Ovary (tissue), 10 donors: ENCODE measurements at places on chromosomes 11 and 22. TPM values are rescaled to one million over a fixed set of nuclear protein-coding genes. Genes with fewer than 3 reads are reported as not detected.

DNA sequence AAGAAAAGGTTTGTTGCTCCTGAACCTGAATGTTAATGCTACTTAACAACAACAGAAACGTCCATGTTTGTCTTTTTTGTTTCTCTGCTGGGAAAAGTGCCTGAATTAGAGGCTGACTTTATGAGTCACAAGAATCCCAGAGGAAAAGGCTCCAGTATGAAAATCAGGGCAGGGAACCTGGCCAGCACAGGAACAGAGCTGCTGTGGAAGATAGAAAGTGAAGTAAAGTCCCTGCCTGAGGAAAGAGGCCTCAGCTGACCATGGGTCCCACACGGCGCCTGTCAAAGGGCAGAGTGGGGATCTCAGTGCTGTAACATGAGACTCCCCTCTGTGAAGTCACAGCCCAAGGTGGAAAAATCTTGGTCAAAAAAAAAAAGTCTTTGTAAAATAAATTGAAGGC lies 632.3 kb upstream of the CCDC90B start:
- H3K4me3 ChIP-seq = no peak overlapping the region
- peak; percentile 12 for DNase-seq
- H3K27ac ChIP-seq = no peak overlapping the region
- no peaks in the 10 kb centered on the region for H3K27me3 ChIP-seq
- H3K4me1 ChIP-seq = no peaks in the 10 kb centered on the region
- H3K36me3 ChIP-seq = no peaks in the 10 kb centered on the region

- DNase-seq = peak; percentile 61
- H3K27me3 ChIP-seq = no peaks in the 10 kb centered on the region
- H3K27ac ChIP-seq = no peak overlapping the region
- no peaks in the 10 kb centered on the region for H3K4me1 ChIP-seq
Observed at GRCh38 chr11:65588199-65589054, 7.2 kb downstream of the KCNK7 start.

DNA sequence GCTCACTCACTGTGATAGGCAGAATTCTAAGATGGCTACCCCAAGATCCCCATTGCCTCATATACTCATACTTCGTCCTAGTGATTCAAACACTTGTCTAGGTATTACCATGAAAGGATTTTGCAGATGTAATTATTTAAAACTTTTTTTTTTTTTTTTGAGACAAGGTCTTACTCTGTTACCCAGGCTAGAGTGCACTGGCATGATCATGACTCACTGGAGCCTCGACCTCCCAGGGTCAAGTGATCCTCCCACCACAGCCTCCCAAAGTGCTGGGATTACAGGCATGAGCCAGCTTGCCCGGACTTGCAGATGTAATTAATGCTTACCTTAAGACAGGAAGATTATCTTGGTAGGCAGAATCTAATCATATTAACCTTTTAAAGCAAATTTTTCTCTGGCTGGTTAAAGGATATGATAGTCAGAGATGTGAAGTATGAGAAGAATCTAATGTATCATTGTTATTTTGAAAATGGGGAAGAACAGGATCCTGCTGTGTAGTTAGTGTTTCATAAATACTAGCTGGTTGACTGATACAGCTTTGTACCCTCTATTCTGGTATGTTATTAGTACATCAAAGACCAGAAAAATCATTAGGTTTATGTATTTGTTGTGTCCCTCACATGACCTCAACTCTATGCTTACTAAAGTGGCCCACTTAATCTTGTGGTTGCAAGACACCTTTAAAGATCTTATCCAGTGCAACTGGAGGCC lies 35.5 kb downstream of the C2CD3 start:
- H3K36me3 ChIP-seq = no peaks in the 10 kb centered on the region
- no peak overlapping the region for H3K27ac ChIP-seq
- no peak overlapping the region for H3K4me3 ChIP-seq
- H3K4me1 ChIP-seq = no peaks in the 10 kb centered on the region
- H3K27me3 ChIP-seq = no peaks in the 10 kb centered on the region

DNA sequence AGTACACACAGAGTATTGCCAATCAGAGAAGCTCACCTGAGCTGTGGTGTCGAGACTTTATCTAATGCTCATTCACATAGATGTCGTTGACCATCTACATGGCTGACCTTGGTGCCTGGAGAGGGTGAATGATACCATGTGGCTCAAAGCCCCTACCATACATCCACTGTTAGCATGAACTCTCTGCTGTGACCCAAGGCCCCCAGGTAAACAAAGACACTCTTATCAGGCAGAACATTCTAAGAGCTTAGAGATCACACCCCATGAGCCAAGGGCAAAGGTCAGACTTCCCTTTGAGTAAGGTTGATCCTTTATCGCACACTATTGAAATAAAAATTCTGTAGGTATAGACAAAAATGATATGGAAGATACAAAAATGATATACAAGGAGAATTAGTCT lies 15.0 kb upstream of the PIWIL3 start:
- no peaks in the 10 kb centered on the region for H3K27me3 ChIP-seq
- H3K27ac ChIP-seq = no peak overlapping the region
- no peak overlapping the region for H3K4me3 ChIP-seq
- no peaks in the 10 kb centered on the region for H3K4me1 ChIP-seq
- no peaks in the 10 kb centered on the region for H3K36me3 ChIP-seq

- H3K27me3 ChIP-seq = no peaks in the 10 kb centered on the region
- H3K36me3 ChIP-seq = no peaks in the 10 kb centered on the region
- H3K4me3 ChIP-seq = no peak overlapping the region
- no peak overlapping the region for H3K27ac ChIP-seq
- no peak for DNase-seq
Observed at GRCh38 chr11:75184757-75185425, 34.0 kb downstream of the SLCO2B1 start.

GRCh38 chr22:38296372-38296771 lies 20.9 kb downstream of the CSNK1E start:
- no peaks in the 10 kb centered on the region for H3K27me3 ChIP-seq
- no peak overlapping the region for H3K27ac ChIP-seq
- H3K4me1 ChIP-seq = no peaks in the 10 kb centered on the region
- no peak overlapping the region for H3K4me3 ChIP-seq
- no peaks in the 10 kb centered on the region for H3K36me3 ChIP-seq

DNA sequence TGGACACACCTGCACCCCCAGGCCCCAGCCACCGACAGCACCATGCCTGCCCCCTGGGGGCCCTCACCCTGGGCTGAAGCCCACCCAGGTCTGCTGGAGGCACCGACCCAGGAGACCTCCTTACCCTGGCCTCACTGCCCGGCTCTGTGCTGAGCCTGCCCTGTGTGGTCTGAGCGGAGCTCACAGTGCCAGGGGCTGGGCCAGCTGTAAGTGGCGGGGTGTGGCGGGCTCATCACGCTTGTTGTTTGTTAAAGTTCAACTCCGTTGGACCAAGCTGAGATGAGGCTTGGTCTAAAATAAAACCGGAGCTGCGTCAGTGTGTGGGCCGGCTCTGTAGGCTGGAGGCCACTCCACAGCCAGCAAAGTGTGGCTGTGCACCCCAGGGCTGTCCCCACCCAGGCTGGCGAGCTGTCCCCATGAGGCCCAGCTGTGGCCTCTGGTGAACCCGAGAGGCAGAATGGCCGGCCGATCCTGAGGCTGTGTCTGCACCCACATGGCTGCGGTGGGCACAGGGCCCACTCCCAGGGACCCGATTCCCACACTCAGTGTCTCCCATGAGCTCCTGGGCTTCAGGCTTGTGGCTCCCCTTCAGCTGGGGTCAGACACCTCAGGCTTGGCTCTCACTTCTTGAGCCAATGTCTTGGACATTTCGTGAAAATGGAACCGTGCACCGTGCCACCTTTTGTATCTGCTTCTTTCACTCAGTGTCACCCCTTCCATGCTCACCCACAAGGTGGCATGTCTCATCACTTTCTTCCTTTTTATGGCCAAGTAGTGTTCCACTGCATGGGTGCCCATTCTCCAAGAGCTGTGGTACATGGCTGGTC lies 137.9 kb downstream of the CTTN start:
- H3K27me3 ChIP-seq = no peaks in the 10 kb centered on the region
- no peak for DNase-seq
- H3K4me1 ChIP-seq = no peaks in the 10 kb centered on the region
- H3K4me3 ChIP-seq = no peak overlapping the region
- no peaks in the 10 kb centered on the region for H3K36me3 ChIP-seq

GRCh38 chr11:9738116-9738515 lies 74.2 kb downstream of the SWAP70 start:
- no peak for DNase-seq
- no peak overlapping the region for H3K27ac ChIP-seq

GRCh38 chr11:29300420-29300819 lies 716.4 kb downstream of the KCNA4 start:
- H3K36me3 ChIP-seq = no peaks in the 10 kb centered on the region
- DNase-seq = no peak
- no peak overlapping the region for H3K4me3 ChIP-seq
- H3K27me3 ChIP-seq = no peaks in the 10 kb centered on the region
- H3K4me1 ChIP-seq = no peaks in the 10 kb centered on the region

- H3K27ac ChIP-seq = no peak overlapping the region
- peaks cover 5% of the 10 kb centered on the region for H3K4me1 ChIP-seq
- H3K4me3 ChIP-seq = peak overlapping the region; percentile 41
Observed at GRCh38 chr11:8262552-8263108, 1.0 kb downstream of the LMO1 start.

- no peaks in the 10 kb centered on the region for H3K27me3 ChIP-seq
- no peak overlapping the region for H3K27ac ChIP-seq
- H3K36me3 ChIP-seq = no peaks in the 10 kb centered on the region
- DNase-seq = no peak
- H3K4me1 ChIP-seq = no peaks in the 10 kb centered on the region
Observed at GRCh38 chr11:95045812-95046211, 3.4 kb upstream of the KDM4F start.

DNA sequence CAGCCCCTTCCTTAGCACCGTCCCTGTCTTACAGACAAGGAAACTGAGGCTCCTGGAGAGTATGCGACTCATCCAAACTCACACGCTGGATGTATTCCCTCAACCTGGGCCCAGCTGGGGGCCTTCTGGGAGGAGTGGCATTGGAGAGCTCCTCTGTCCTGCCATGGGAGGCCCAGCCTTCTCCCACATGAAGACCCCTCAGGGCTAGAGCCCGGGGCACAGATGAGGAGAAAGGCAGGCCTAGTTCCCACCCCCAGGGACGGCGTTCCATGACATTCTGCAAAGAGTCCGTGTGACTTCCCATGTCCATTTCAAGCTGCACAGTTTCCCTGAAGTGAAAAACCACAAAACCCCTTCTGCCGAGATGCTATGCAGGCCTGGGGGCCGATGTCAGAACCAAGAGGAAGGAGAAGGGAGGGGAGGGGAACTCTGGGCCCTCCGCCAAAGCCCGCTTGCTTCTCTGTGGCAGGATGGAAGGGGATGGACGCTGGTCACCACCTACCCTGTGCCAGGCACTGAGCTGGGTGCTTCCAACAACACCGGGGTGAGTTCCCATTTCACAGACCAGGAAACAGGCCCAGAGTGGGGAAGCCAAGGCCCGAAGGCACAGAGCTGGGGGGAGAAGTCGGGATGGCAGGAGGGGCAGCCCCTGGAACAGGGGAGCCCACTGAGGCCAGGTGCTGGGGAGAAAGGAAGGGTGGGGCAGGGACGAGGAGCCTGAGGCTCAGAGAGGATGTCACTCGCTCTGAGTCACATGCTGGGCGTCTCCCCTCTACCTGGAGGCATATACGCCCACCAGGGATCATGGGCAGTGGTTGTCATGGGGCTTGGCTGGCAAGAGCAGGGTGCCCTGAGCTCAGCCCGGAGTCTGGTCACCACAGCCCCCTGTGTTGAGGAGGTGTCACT lies 15.7 kb downstream of the RAC2 start:
- no peaks in the 10 kb centered on the region for H3K36me3 ChIP-seq
- H3K27me3 ChIP-seq = no peaks in the 10 kb centered on the region
- H3K4me1 ChIP-seq = no peaks in the 10 kb centered on the region

DNA sequence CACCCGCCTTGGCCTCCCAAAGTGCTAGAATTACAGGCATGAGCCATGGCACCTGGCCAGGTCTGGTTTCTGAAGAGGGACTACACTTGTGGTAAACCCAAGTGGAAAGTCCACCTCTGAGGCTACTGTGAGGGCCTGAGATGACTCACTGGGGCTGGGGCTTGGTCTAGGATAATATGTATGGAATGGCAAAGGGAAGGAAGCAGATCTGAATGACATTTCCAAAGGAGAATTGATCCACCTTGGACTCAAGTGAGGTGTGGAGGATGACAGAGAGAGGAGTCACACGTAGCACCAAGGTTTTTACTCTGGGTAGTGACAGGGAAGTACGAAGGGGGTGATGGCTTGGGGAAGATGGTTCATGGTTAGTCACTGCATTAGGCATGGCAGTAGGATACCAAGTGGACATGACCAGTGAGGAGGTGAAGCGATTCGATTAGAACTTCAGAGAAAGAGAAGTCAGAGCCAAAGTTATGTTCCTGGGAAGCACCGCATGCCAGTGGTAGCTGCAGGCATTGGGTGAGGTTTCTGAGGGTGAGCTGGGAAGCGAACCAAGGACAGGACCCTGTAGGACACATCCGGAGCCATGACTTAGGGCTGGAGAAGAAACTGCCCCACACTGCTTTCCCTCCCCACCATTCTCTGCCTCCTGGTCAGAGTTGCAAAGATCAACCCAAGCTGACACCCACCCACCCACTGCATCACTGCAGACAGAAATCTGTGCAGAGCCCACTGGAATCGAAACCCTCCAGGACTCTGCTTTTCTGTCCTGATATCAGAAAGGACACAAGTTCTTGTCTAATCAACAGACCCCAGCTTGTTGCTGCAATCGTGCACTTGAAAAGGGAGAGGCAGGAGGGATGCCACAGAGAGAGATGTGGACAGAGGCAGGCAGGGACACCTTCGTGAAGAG lies 13.0 kb upstream of the BCL9L start:
- no peaks in the 10 kb centered on the region for H3K36me3 ChIP-seq
- H3K27me3 ChIP-seq = no peaks in the 10 kb centered on the region
- H3K27ac ChIP-seq = no peak overlapping the region
- no peak for DNase-seq
- H3K4me3 ChIP-seq = no peak overlapping the region
- no peaks in the 10 kb centered on the region for H3K4me1 ChIP-seq

DNA sequence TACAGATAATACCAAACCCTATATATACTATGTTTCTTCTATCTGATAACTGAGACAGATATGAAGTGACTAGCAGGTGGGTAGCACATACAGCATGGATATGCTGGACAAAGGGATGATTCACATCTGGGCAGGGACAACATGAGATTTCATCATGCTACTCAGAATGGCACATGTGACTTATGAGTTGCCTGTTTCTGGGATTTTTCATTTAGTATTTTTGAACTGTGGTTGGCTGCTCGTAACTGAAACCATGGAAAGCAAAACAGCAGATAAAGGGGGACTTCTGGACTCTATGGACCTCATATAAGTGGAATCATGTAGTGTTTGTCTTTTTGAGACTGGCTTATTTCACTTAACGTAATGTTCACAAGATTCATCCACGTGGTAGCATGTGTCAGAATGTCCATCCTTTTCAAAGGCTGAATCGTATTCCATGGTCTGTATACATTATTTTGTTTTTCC lies 883.0 kb downstream of the TBC1D22A start:
- no peaks in the 10 kb centered on the region for H3K4me1 ChIP-seq
- no peak for DNase-seq
- no peaks in the 10 kb centered on the region for H3K27me3 ChIP-seq
- H3K4me3 ChIP-seq = no peak overlapping the region
- no peak overlapping the region for H3K27ac ChIP-seq

- H3K36me3 ChIP-seq = no peaks in the 10 kb centered on the region
- no peaks in the 10 kb centered on the region for H3K27me3 ChIP-seq
- DNase-seq = no peak
- no peak overlapping the region for H3K4me3 ChIP-seq
Observed at GRCh38 chr11:71379701-71380100, 68.5 kb downstream of the DHCR7 start.

PDGFD gene
- total RNA-seq = 64.4 TPM

DTX4 gene
- total RNA-seq = 6.1 TPM

IL18BP gene
- total RNA-seq = 7.5 TPM

HPX gene
- total RNA-seq = 4.1 TPM

HSPB2 gene
- total RNA-seq = 8.1 TPM

IL17REL gene
- not detected for total RNA-seq

ZNF74 gene
- total RNA-seq = 13.3 TPM

PRPF19 gene
- 97.2 TPM for total RNA-seq

KDM4E gene
- not detected for total RNA-seq
